ENCODE measurements at places on chromosomes 2 and 18. TPM values are rescaled to one million over a fixed set of nuclear protein-coding genes. Genes with fewer than 3 reads are reported as not detected.

Gene PSTPIP2
- total RNA-seq = 4.5 TPM

DNA sequence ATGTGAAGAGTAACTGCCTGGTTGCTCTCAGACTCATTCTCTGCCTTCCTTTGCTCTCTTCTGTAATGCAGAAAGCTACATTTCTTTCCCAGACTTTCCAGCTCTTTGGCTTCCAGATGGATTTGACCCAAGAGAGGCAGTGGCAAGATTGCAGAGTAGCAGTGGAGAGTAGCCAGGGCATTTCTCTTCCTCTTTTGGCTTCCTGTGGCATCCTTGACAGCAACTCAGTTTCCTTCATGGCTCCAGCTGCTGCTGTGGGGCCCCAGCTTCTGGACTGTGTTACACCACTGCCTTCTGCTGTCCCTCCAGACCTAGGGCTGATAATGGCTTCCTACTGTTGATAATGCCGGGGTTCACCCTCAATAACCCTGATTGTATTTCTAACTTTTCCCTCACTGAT is 469.4 kb upstream of the SPRED2 start:
- no peak for DNase-seq

DNA sequence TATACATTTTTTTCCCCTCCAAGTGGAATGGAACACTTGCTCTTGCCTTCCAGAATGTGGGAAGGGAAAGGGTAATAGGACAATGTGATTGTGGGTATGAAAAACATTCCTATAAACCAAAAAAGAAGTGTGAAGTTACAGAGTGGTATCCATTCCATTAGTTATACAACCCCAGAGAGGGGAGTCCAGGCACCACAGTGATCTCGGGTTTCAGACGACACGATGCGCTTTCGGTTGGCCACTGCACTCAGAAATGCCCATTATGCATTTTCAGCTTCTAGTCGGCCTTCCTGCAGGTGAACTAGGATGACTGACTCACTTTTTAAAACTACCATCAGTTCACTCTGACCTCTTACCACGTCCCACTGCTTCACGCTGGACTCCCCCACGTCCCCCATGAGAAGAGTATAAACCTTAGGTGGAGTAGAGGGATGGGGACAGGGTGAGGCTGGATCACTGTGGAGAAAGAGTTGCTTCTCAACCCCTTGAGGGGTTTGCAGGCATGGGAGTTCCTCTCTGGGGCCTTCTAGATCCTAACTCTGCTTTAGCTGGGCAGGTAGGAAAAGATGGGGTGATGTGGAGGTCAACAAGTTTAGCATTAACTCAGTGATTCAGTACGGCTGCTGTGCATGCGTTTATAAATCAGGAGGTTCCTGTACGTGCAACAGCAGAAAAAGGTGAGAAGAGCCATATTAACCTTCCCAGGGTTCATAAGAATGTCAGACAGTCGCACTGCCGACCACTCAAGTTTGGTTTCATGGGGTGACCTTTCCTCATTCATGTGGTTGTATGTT is 50.5 kb downstream of the ZNF532 start:
- no peak for DNase-seq

Gene GMPPA
- 15.8 TPM for total RNA-seq

- no peak for DNase-seq
These were observed 89.8 kb upstream of the TGIF1 start for GRCh38 chr18:3360211-3360610.

Gene IL36B
- not detected for total RNA-seq

Measured in heart left ventricle (tissue), 16 donors.